Foreskin melanocyte (primary cell): ENCODE measurements at places on chromosomes 11 and 22.

DNA sequence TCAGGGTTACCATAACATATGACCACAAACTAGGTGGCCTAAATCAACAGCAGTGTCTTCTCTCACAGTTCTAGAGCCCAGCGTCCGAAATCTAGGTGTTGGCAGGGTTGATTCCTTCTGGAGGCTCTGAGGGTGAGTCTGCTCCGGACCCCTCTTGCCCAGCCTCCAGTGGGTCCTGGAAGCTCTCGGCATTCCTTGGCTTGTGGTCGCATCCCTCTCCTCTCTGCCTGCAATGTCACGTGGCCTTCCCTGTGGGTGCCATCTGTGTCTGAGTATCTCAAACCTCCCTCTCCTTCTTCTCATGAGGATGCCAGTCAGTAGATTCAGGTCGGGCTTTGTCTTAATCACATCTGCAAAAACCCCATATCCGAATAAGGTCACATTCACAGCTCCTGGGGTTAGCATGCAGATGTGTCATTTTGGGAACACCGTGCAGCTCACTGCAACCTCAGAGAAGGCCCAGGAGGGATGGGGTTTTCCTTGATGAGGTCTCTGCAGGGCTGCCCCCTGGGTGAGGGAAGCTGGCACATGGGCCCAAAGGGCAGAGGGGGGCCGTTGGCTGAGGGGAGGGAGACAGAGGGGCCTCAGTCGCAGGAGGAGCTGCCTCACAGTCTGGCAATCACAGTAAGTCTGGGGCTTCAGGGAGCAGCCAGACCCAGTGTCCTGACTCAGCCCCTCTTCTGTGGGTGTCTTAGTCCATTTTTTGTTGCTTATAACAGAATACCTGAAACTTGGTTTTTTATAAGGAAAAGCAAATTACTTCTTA is 41.2 kb downstream of the PARVG start:
- no peak for DNase-seq

GRCh38 chr11:68107689-68108088 is 13.5 kb downstream of the CHKA start:
- no peak for DNase-seq

GRCh38 chr22:30870451-30871345 is 97.9 kb downstream of the MORC2 start:
- no peak for DNase-seq

DNA sequence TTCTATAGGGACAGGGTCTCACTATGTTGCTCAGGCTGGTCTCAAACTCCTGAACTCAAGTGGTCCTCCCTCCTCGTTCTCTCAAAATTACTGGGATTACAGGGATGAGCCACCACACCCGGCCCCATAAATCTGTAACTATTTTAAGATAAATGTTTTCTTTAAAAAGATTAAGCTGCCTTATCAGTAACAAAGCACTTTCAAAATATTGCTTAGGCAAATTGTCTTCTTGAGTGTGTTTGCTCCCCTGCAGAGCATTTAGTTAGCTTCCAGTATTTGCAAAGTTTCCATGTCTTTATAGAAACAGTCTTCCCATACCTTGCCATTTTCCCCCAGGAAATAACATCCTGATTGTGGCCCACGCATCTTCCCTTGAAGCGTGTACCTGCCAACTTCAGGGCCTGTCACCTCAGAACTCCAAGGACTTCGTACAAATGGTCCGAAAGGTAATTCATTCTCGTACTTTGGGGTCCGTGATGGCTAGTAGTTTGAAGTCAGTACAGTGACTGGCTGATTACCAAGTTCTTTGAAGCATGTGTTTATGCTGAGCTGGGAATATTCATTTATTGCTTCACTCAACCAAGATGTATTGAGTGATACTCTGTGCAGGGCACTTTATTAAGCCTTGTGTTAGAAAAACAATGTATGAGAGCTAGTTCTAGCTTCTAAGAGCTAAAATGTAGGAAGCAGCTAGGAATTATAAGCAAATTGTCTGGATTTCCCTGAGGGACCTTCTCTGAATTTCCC is 30.4 kb upstream of the CRTAM start:
- DNase-seq, result no peak

GRCh38 chr11:111634981-111635705 is 32.9 kb downstream of the SIK2 start:
- DNase-seq, result no peak

- DNase-seq, result no peak
Measured at GRCh38 chr11:71934213-71934612, 5.4 kb downstream of the RNF121 start.

DNA sequence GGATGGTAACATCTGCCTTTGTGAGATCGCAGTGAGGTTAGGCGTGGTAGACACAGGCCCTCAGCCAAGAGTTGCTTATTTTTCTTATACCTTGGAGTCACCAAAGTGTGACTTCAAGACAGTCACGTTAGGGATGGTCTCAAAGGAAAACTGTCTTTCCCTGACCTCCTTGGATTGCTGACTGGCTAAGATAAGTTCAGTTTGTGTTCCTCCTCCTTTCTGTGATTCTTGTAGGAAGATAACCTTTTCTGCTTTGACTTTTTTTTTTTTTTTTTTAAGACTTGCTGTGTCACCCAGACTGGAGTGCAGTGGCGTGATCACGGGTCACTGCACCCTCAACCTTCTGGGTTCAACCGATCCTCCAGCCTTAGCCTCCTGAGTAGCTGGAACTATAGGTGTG is 23.1 kb downstream of the TAB1 start:
- DNase-seq, result no peak

DNA sequence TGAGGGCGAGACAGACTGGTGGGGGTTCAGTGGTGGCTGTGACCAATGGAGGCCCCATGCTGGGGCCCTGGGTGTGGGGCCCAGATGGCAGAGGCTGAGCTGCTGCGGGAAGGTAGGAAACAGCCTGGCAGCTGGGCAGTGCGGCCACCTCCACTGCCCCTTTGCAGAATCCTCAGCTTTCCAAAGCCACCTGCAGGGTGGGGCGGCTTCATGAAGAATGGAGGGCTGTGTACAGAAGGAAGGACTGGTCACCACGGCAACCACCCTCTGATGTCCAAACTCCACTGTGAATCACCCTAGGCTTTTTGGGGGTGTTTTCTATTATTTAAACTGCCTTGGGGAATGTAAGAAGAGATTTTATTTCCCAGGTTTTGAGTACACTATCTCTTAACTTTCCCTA is 166.3 kb upstream of the NAV2 start:
- no peak for DNase-seq
